Esophagus muscularis mucosa (tissue), 4 donors: ENCODE measurements at places on chromosomes 7 and 10. TPM values are rescaled to one million over a fixed set of nuclear protein-coding genes. Genes with fewer than 3 reads are reported as not detected.

The MYOZ1 gene
- not detected for total RNA-seq

The C7orf33 gene
- total RNA-seq: not detected

The ACSL5 gene
- total RNA-seq: 6.2 TPM

The MMD2 gene
- total RNA-seq: not detected

The GPR158 gene
- 0.50 TPM for total RNA-seq

The ZNF853 gene
- total RNA-seq: 30.3 TPM

The TRPV5 gene
- 0.17 TPM for total RNA-seq

The LAMB1 gene
- total RNA-seq: 240 TPM

GRCh38 chr7:13790611-13791010, 198.9 kb downstream of the ETV1 start:
- H3K36me3 ChIP-seq: no peaks in the 10 kb centered on the region
- DNase-seq: no peak
- no peaks in the 10 kb centered on the region for H3K27me3 ChIP-seq
- H3K27ac ChIP-seq: no peak overlapping the region

GRCh38 chr10:112231602-112232400, 48.2 kb upstream of the GPAM start:
- no peaks in the 10 kb centered on the region for H3K4me1 ChIP-seq
- no peak for DNase-seq
- H3K4me3 ChIP-seq: no peak overlapping the region
- no peaks in the 10 kb centered on the region for H3K27me3 ChIP-seq
- H3K27ac ChIP-seq: no peak overlapping the region

- no peak overlapping the region for H3K27ac ChIP-seq
- no peak overlapping the region for H3K4me3 ChIP-seq
- no peaks in the 10 kb centered on the region for H3K4me1 ChIP-seq
Observed at GRCh38 chr10:79357180-79357579, 9.9 kb downstream of the PPIF start.

DNA sequence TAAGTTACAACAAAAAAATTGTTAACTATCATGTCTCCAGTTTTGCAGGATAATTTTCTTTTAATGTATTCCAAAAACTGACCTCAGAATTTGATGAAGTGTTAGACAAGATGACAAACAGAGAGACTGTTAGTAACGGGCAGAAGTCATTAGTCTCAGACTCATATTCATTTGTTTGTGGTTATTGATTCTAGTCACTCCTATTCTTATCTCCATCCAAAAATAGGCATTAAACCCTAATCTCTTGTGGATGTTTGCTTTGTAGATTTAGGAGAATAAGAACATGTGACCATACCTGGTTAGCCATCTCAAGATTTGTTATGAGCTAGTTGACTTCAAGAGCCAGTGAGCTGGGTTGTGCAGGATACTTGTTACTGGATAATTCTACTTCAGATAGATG, 261.1 kb downstream of the AUTS2 start:
- H3K4me3 ChIP-seq: no peak overlapping the region
- H3K36me3 ChIP-seq: no peaks in the 10 kb centered on the region
- H3K27ac ChIP-seq: no peak overlapping the region
- H3K27me3 ChIP-seq: no peaks in the 10 kb centered on the region
- DNase-seq: no peak
- H3K4me1 ChIP-seq: peaks cover 5% of the 10 kb centered on the region

DNA sequence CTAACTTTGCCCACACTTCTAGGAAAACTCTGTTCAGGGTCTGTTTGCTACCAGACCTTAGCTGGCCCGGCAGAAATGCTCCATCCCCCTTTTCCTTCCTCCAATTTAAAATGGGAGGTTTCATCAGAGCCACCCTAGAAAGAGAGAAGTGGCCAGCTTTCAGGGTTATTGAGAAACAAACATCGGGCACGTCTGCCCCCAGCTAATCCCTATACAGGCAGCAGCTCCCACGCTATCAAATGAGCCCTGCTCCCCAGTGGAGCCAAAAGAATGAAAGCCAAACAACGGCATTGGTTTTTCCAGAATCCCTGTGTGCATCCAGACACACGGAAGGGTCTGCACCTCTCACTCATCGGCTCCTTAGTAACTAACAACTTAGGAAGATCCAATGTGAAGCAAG, 132.5 kb downstream of the GRID1 start:
- H3K27me3 ChIP-seq: no peaks in the 10 kb centered on the region
- H3K36me3 ChIP-seq: no peaks in the 10 kb centered on the region
- no peak overlapping the region for H3K4me3 ChIP-seq
- no peak overlapping the region for H3K27ac ChIP-seq
- no peaks in the 10 kb centered on the region for H3K4me1 ChIP-seq

DNA sequence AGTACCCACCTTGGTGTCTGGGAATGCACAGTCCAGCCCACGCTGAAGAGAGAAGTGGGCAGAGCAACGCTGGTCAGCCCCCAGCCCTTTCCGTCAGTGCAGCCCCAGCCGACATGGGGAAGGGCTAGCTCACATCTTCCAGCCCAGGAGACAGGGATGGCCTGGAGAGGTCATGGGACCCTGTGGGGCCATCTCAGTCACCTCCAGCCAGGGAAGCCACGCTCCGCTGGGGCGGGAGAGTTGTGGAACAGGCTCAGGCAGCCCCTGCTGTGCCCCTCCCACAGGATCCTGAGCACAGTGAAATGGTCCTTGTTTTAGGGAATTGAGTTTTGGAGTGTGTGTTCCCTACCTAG, 85.1 kb downstream of the PAXIP1 start:
- no peak for DNase-seq
- H3K27ac ChIP-seq: no peak overlapping the region
- peaks cover 8% of the 10 kb centered on the region for H3K27me3 ChIP-seq

- no peak overlapping the region for H3K4me3 ChIP-seq
- H3K27me3 ChIP-seq: no peaks in the 10 kb centered on the region
- no peak overlapping the region for H3K27ac ChIP-seq
- no peaks in the 10 kb centered on the region for H3K4me1 ChIP-seq
- no peaks in the 10 kb centered on the region for H3K36me3 ChIP-seq
- DNase-seq: no peak
Observed at GRCh38 chr10:123275136-123275564, 120.9 kb downstream of the BUB3 start.

DNA sequence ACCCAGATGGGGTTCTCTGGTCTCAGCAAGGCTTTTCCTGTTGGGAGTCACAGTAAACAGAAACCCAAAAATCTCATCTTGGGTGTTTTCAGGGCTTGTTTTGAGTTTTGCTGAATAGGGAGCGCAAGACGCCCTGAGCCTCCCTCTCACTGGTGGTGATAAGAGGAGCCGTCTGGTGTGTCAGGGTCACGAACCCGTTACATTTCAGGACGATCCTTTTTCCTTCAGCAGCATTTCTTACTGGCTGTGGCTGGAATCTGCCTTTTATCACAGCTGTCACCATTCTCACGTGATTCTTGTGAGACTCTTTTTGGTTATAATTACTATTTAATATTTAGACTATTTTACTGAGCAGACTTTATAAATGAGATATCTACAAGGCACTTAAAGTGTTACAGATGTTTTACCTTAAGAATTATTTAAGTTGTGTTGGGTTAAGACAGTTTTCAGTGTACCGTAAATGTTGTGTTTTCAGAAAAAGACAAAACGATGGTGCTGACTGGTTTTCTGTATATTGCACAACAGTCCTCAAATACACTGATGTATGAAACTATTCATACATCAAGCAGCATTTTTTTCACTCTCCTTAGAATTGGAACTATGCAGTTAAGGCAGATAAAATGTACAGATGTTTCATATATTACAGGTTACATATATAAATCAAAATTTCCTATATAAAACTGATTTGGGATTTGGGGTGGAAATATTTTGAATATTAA, 2.2 kb upstream of the GET4 start:
- H3K4me1 ChIP-seq: peaks cover 74% of the 10 kb centered on the region
- H3K36me3 ChIP-seq: peaks cover 41% of the 10 kb centered on the region
- H3K4me3 ChIP-seq: no peak overlapping the region
- H3K27ac ChIP-seq: peak overlapping the region; percentile 92
- no peaks in the 10 kb centered on the region for H3K27me3 ChIP-seq

- H3K4me3 ChIP-seq: no peak overlapping the region
- no peak for DNase-seq
- H3K4me1 ChIP-seq: peaks cover 4% of the 10 kb centered on the region
- peaks cover 14% of the 10 kb centered on the region for H3K27me3 ChIP-seq
- H3K27ac ChIP-seq: no peak overlapping the region
Observed at GRCh38 chr7:134368851-134369544, 52.3 kb upstream of the SLC35B4 start.

DNA sequence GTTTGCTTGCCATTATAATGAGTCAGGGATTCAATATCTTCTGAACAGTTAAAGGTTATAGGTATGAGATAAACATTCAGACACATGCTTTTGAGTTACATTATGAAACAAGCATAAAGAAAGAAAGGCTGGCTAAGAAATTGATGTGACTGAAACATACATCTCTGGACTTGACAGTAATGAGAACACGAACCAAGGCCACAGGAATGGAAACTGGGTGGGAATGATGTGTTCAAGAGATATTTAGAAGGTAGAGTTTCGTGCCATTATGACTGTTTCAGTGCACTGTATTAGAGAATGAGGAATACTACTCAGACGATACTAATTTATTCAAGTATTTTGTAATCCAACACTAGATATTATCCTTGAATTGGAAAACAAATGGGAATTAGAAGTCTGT, 332.1 kb upstream of the MAGI2 start:
- no peak overlapping the region for H3K4me3 ChIP-seq
- no peak for DNase-seq
- H3K27ac ChIP-seq: no peak overlapping the region
- H3K4me1 ChIP-seq: no peaks in the 10 kb centered on the region
- H3K36me3 ChIP-seq: no peaks in the 10 kb centered on the region
- no peaks in the 10 kb centered on the region for H3K27me3 ChIP-seq

GRCh38 chr7:12250232-12250631, 39.1 kb downstream of the TMEM106B start:
- no peak overlapping the region for H3K4me3 ChIP-seq
- no peak overlapping the region for H3K27ac ChIP-seq
- no peaks in the 10 kb centered on the region for H3K27me3 ChIP-seq
- H3K4me1 ChIP-seq: no peaks in the 10 kb centered on the region
- no peaks in the 10 kb centered on the region for H3K36me3 ChIP-seq

DNA sequence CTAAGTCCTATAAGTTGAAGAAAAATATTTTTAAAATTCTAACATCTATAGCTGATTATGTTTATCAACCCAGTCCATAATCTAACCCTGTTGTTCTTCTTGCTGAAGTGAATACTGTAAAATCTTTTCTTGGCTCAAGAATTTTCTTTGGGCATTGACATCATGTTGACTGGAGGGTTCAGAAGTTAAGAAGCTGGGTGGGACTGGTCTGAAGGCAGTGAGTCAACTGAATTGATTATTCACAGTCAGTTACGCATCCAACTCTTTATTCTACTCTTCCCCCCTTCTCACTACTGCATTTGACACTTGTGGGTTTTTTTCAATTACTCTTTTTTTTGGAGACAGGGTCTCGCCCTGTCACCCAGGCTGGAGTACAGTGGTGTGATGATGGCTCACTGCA, 31.0 kb downstream of the DENND2A start:
- DNase-seq: no peak
- H3K27me3 ChIP-seq: no peaks in the 10 kb centered on the region
- H3K4me1 ChIP-seq: peaks cover 78% of the 10 kb centered on the region
- H3K4me3 ChIP-seq: no peak overlapping the region
- H3K27ac ChIP-seq: peak overlapping the region; percentile 24
- no peaks in the 10 kb centered on the region for H3K36me3 ChIP-seq

DNA sequence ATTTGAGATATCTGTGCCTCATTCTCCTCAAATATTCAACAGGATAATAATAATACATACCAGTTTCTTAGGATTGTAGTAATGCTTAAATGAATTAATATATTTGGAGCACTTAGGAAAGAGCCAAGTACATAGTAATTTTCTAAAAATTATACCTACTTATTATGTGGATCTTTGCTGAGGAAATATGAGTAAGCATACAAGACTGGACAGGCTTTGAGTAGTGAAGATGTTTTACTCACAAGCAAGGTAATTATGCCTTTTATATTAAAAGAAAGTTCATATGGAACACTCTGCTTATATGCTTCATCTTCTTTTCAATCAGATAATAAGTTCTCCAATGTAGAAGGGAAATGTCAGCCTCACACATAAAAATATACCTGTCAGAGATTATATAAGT, 337.5 kb upstream of the KAT6B start:
- H3K4me3 ChIP-seq: no peak overlapping the region
- no peaks in the 10 kb centered on the region for H3K36me3 ChIP-seq
- H3K27ac ChIP-seq: no peak overlapping the region

- no peaks in the 10 kb centered on the region for H3K27me3 ChIP-seq
- no peak overlapping the region for H3K27ac ChIP-seq
- DNase-seq: no peak
- H3K36me3 ChIP-seq: no peaks in the 10 kb centered on the region
- no peaks in the 10 kb centered on the region for H3K4me1 ChIP-seq
Observed at GRCh38 chr10:86203162-86203905, 163.3 kb downstream of the GRID1 start.

GRCh38 chr7:1355568-1356340, 103.5 kb downstream of the MICALL2 start:
- H3K4me1 ChIP-seq: no peaks in the 10 kb centered on the region
- H3K27me3 ChIP-seq: peaks cover 13% of the 10 kb centered on the region
- no peak for DNase-seq
- no peak overlapping the region for H3K4me3 ChIP-seq

DNA sequence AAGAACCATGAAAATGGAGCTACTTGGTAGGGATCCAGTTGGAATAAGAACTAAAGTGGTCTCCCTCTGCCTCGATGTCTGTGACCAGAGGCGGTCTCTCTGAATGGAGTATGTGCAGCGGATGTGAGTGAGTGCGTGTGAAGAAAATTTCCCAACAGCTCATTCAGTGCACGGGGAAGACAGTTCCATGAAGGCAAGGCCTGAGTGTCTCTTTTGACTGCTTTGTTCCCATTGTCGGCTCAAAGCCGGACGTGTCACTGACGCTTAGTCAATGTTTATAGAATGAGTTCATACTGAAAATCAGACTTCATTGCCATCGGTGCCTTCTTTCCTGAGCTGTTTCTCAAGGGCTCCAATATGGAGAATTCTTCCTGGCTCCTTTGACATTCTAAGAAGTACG, 55.3 kb upstream of the GRB10 start:
- no peak overlapping the region for H3K4me3 ChIP-seq
- no peaks in the 10 kb centered on the region for H3K4me1 ChIP-seq
- H3K27ac ChIP-seq: no peak overlapping the region
- no peaks in the 10 kb centered on the region for H3K36me3 ChIP-seq
- DNase-seq: no peak

DNA sequence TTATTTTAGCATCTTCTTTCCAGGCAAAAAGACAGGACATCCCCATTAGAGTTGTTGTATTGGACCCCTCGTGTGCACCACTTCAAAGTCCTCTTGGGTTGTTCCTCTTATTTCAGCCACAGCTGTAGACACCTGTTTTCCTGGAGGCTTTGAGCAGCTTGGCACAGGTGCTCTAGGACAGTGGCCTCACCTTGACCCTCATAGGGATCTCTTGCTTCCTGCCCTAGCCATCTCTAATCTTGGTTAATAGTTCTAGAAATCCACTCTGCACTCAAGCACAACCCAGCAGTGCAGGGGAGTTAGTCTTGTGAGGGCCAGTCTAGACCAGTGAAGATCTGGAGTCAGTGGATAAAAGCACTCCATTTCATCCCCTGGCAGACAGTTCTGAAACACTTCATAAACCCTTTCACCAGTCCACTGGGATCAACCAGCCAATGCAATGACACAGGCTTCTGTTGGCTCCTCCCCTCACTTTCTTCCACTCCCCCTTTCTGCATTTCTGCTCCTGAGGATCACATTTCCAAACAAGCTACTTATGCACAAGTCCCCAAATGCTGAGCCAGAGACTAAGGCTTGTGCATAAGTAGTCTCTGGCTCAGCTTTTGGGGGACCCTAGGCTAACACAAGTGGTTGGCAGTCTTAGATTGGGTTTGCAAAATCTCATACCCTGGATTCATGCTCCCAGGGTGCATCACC, 131.5 kb upstream of the LAMB4 start:
- H3K4me1 ChIP-seq: no peaks in the 10 kb centered on the region
- no peaks in the 10 kb centered on the region for H3K27me3 ChIP-seq
- H3K27ac ChIP-seq: no peak overlapping the region
- DNase-seq: no peak
